NCI-H524 (cell line): ENCODE measurements at places on chromosomes 12 and 14.

DNA sequence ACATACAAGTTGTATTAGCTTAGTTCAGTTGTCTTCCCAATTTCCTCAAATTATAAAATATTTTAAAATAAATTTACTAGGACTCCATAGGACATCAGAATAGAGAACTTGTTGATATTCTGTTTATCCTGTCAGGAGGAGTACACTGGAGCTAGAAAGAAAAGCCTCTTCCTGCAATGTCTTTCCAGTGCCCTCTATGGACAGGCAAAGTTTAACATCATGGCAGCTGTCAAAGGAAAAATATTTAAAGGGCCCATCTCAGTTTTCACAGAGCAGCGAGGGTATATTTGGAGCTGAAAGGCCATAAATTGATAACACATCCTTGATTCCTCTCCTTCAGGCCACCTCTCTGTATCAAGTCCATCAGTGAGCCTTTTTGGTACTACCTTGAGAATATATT is 19.0 kb downstream of the DIP2B start:
- DNase-seq: no peak

- no peak for DNase-seq
These were observed 33.6 kb downstream of the KCNA1 start for GRCh38 chr12:4943067-4943937.

GRCh38 chr14:57058319-57058718 is 210.4 kb downstream of the EXOC5 start:
- DNase-seq: peak; percentile 87

- DNase-seq: no peak
These were observed 5.7 kb downstream of the PTHLH start for GRCh38 chr12:27966870-27967269.

GRCh38 chr12:12190087-12190809 is 76.6 kb downstream of the LRP6 start:
- DNase-seq: no peak

- DNase-seq: no peak
These were observed 23.8 kb downstream of the VPS37B start for GRCh38 chr12:122871851-122872780.

- DNase-seq: no peak
These were observed 76.1 kb downstream of the TSHR start for GRCh38 chr14:81031488-81031887.

GRCh38 chr12:114757684-114758325 is 73.8 kb upstream of the TBX3 start:
- no peak for DNase-seq

GRCh38 chr14:58428118-58428683 is 682 bp downstream of the KIAA0586 start:
- peak; percentile 21 for DNase-seq

GRCh38 chr12:57214398-57214781 is 2.2 kb upstream of the NXPH4 start:
- DNase-seq: peak; percentile 33

GRCh38 chr12:122515275-122515674 is 11.5 kb downstream of the RSRC2 start:
- no peak for DNase-seq

DNA sequence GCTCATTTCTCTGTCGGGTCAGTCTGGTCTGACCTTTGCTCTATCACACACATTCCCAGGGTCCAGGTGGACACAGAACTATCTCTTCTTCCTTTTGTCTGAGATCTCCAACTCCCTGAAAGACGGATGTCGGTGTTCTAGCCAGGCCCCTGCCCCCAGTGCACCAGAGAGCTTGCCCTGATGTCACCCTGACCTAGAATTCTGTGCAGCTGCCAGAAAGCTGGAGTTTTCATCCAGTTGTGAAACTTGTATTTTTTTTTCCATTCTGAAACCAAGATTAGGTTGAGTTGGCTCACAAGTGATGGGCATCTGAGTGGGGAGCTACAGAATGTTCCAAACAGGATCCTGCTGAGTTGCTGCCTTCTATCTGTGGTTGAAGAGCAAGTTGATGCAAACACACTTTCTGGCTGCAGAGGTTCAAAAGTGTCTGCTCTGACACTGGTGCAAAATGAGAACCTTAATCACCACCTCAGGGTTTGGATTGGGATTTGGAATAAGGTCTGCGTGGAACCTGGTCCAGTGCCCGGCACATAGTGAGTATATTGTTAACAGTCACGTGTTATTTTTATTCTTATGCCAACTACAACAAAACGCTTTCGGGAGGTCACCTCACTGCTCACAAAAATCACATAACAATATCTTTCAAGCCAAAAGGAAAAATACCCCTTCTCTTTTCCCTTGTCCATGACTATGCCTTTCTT is 211.5 kb downstream of the SLC15A4 start:
- no peak for DNase-seq

DNA sequence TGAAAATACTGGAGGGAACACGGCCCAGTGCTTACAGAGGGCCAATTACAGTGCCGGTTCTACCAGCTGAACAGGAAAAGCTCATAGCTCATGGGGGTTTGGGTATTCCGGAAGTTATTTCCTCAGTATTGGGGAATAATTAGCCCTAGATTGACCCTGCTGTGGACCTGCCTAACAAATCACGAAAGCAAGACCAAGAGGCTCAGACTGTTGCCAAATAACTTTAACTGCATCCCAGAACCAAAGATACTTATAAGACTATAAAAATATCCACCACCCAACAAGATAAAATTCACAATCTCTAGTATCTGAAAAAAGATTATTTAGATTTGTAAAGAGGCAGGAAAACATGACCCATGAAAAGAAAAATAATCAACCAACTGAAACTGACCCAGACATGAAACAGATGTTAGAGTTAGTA is 8.0 kb upstream of the OR5AU1 start:
- DNase-seq: no peak

GRCh38 chr14:44107156-44107555 is 399.9 kb downstream of the FSCB start:
- no peak for DNase-seq

- no peak for DNase-seq
These were observed 58.0 kb downstream of the ZNF664 start for GRCh38 chr12:124031058-124031457.
